Activated naive CD4-positive, alpha-beta T cell treated with anti-CD3 and anti-CD28 coated beads, Interleukin-2, amount 50 U/mL, for 16 hours (primary cell): ENCODE measurements at places on chromosomes 2 and 18.

DNA sequence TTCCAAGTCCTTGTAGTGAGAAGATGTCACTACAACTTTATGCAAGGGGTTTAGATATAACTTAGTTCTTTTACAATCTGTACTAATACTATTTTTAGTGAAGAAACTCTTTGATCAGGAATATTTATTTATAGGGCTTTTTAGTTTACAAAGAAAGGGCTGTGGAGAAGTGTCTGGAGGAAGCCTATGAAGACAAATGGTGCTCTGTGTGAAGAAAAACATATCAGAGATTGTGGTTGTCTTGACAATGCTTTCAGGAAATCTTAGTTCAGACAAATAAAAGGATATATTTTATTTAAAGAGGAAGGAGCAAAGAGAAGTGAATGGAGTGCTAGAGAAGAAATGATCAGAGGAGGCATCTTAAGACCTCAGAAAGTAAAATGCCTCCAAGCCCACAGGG lies 824.9 kb downstream of the DCDC2C start:
- DNase-seq = no peak

- DNase-seq = no peak
Observed at GRCh38 chr2:120423167-120423943, 77.4 kb downstream of the INHBB start.

GRCh38 chr2:82657106-82657505 lies 1802.0 kb downstream of the SUCLG1 start:
- DNase-seq = no peak

DNA sequence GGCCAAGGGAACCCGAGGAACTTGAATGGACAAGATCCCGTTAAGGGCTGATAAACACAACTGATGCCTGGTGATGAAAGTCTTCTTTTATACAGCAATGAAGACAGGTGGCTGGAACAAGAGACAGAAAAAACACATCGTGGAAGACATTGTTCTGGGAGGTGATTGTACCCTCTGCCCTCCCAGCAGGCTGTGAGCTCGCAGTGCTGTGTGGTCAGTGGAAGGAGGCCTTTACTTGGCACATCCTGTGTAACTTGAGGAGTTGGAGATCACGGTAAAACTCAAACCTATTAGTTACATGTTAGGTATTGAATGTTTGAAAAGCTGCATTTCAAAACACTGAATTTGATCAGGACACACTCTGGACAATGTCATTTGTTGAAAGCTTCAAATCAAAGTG lies 249.9 kb upstream of the EPAS1 start:
- no peak for DNase-seq
